SIG-M5 (cell line): ENCODE measurements at places on chromosomes 12 and 14.

GRCh38 chr14:73764406-73765280, 50.5 kb upstream of the PNMA1 start:
- DNase-seq = peak; percentile 12

- DNase-seq = no peak
These were observed 32.5 kb downstream of the PAWR start for GRCh38 chr12:79658221-79658620.

DNA sequence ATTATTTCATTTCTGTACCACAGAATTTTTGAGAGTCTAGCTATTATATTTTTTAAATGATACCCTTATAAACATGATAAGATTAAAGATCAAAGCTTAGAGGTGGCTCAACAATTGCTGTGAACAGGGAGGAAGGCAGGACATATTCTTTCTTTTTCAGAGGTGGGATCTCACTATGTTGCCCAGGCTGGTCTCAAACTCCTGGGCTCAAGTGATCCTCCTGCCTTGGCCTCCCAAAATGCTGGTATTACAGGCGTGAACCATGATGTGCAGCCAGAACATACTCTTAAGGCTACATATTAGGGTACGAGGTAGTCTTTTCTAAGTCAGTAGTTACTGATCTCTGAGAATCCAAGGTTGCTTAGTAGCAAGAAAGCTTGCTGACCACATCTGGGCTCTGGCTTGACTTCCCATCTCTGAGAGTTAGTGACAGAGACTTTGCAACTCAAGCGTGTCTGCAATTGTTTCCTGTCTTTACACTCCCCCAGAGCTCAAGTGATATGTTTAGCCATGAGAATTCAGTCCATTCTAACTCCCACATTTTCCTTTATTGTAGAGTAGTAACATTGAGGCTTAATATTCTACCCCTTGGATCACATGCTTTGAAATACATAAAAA, 8.6 kb downstream of the RAB5B start:
- no peak for DNase-seq

- DNase-seq = no peak
These were observed 19.0 kb downstream of the KLRB1 start for GRCh38 chr12:9588749-9589148.
